ELR (cell line): ENCODE measurements at places on chromosomes 1 and 21.
A peak's percentile ranks its signal among the peaks of the same experiment; 100 is the strongest.

DNA sequence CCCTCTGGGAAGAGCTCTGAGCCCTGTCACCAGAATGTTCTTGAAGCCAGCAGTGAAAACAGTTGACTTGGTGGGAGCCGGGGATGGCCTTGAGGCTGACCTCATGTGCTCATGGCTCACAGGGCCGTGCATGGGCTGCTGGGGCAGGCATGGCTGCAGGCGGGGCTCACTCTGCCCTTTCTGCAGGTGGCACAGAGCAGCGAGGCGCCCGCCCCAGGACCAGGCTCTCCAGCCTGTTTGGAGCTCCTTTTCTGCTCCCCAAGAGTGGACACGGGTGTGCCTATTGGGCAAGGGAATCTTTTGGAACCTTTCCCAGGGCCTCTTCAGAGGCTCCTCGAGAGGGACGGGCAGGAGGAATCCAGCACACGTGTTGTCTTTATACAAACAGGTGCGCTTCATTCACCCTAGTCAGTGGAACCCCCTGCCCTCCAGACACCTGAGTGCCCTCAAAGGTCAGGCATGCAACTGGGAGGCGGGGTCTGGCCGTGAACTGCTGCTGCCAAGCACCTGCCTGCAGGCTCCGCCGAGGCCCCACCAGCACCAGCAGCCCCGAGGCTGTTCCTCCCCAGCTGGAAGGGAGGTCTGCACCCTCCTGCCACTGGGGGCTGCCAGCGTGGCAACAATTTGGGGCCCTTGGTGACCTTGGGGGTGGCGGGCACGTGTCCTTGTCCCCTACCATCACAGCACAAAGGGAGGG lies 2.6 kb upstream of the TTC34 start:
- DNase-seq = no peak

- DNase-seq = no peak
These were observed 29.1 kb downstream of the TBX15 start for GRCh38 chr1:118958937-118959631.

DNA sequence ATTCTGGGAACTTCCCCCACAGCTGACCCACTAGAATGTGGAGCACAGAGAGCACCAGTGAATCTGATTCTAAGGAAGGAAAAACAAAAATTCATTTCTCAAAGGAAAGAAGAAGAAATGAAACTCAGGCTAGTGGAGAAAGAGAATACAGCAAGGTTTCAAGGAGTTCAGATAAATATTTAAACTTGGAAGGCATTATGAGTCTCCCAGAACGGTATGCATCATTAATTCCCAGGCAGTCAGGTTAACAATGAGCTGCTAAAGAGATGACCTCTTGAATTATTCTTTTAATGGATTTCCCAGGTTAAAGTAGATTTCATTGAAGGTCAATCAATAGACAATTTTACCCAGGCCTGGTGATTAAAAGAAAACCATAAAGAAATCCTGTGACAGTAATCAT lies 103.6 kb upstream of the KAZN start:
- DNase-seq = no peak

DNA sequence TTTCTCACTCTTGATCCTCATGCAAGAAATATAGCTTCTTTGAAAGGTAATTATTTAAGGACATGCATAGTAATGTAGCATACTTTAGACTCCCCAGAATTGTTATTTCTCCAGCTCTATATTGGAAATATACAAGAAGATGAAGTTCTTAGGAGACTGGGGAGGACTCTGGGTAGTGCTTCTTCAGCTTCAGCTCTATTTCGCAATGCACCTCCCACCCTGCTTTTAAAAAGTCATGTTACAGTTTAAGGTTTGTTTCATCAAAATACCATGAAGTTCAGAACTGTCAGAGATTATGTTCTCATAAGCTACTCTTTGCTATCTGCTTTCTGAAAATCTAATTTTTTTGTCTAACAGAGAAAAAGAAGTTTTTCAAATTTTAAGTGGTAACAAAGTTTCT lies 586.2 kb upstream of the ADGRL4 start:
- no peak for DNase-seq

- no peak for DNase-seq
These were observed 154.2 kb upstream of the DAB1 start for GRCh38 chr1:57578099-57578498.

GRCh38 chr1:214074477-214074876 lies 86.7 kb downstream of the PROX1 start:
- DNase-seq = no peak

- DNase-seq = peak; percentile 81
These were observed 86.4 kb upstream of the C1orf21 start for GRCh38 chr1:184300446-184300845.

GRCh38 chr1:69492286-69492685 lies 75.4 kb upstream of the LRRC7 start:
- peak; percentile 47 for DNase-seq

GRCh38 chr1:184022668-184023067 lies 14.9 kb downstream of the COLGALT2 start:
- DNase-seq = no peak

- no peak for DNase-seq
These were observed 87.0 kb downstream of the NCAM2 start for GRCh38 chr21:21085206-21085605.

GRCh38 chr1:181179987-181180365 lies 91.5 kb downstream of the IER5 start:
- DNase-seq = peak; percentile 19

- no peak for DNase-seq
These were observed 717.0 kb upstream of the TMPRSS15 start for GRCh38 chr21:19120591-19120990.

DNA sequence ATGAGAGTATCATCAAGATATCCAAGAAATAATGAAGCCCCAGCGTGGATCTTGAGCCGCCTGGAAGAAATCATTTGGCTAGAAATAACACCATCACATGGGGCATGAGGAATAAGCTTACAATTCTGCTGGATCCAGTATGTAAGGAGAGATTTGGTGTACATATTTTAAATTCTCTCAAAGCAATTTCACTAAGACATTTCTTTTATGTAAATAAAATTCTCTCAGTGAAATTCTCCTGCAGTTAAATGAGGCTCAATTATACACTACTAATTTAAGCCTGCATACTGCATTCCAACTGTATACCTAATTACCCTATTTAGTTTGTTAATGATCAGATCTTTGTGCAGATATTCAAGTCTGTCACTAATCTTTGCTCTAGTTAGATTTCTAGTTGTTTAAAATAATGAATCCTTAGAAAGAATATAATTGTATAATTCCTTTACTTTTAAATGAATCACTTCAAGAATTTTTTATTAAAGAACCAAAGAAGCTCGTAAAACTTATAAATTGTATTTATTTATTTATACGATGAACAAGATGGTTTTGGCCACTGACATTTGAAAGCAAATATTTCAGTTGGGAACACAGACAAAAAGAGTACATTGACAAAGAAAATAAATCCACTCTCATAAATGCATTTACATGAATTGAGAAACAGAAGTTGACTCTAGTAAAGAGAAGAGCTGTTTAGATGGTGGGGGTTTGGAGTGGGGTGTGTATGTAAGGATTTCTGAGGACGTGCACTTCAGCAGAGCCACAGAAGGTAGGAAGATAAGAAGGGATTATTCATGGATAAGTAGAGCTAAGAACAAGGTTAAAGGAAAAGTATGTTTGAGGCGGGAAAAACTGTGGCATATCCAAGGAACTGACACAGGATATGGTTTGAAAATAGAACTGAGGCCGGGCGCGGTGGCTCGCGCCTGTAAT lies 466.8 kb downstream of the DSCAM start:
- no peak for DNase-seq

GRCh38 chr1:214700437-214700836 lies 97.4 kb downstream of the CENPF start:
- DNase-seq = no peak

DNA sequence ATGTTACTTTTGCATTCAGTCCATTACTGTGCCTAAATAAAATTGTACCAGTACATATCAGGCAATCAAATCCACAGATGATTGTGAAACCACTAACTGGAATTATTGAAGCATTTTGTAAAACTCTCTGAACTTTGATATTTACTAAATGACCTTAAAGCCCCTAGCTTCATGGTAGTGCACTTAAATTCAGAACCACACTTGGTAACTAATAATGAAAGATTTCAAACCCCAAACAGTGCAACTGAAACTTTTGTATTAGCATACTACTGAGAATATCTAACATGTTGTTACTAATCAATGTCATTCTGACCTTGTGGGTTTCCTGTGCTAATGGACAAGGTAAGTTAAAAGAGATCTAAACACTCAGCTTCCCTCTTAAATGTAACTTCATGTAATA lies at the start of gene CFHR3:
TSS of gene CFHR3 (plus strand) at position 238 of the 400 bp plus-strand sequence. CDS start at position 285, 47 bp downstream.
- no peak for DNase-seq

DNA sequence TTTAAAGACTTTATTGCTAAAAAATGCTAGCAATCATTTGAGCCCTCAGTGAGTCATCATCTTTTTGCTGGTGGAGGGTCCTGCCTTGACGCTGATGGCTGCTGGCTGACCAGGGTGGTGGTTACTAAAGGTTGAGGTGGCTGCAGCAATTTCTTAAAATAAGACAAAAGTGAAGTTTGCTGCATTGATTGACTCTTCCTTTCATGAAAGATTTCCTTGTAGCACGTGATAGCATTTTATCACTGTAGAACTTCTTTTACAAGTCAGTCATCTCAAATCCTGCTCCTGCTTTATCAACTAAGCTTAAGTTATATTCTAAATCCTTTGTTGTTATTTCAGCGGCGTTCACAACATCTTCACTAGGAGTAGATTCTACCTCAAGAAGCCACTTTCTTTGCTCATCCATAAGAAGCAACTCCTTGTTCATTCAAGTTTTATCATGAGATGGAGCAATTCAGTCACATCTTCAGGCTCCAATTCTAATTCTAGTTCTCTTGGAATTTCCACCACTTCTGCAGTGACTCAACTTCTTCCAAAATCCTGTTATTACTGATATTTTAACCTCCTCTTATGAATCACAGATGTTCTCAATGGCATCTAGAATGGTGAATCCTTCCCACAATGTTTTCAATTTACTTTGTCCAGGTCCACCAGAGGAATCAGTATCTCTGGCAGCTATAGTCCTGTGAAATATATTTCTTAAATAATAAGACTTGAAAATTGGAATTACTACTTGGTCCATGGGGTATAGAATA lies 17.6 kb upstream of the RGS1 start:
- DNase-seq = peak; percentile 70

DNA sequence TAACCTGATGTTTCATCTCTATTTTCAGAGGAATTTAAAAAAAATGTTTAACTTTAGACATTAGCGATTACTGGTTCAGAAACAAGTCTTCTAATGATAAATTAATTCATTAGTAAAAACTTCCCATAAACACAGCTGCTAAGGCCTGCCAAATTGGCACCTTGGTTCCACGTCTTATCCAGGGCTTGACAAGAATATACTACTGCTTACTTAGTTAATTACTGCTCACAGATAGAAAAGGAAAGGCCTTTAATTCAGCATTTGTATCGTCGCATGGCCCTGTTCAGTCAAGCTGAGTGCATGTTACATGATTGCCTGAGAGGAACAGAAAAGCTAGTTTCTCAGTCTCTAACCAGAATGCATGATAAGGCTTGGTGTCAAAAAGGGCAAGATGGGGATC lies 84.6 kb downstream of the ADGRL2 start:
- no peak for DNase-seq

DNA sequence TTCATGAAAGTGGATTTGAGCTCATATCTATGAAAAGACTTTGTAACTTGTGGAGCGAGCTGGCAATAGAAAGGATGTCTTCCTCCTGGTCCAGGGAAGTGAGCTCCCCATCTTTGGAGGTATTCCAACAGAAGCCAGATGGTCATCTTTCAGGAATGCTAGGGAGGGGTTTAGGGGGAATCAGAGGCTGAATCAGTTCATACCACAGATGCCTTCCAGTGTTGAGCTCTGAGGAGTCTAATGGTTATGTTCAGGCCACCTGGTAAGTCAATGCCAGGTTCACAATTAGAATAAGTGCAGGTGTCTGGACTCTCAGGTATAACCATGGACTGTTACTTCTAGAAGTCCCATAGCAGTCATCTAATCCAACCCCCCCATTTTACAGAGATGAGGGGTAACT lies 119.1 kb downstream of the ACTL8 start:
- peak; percentile 94 for DNase-seq

DNA sequence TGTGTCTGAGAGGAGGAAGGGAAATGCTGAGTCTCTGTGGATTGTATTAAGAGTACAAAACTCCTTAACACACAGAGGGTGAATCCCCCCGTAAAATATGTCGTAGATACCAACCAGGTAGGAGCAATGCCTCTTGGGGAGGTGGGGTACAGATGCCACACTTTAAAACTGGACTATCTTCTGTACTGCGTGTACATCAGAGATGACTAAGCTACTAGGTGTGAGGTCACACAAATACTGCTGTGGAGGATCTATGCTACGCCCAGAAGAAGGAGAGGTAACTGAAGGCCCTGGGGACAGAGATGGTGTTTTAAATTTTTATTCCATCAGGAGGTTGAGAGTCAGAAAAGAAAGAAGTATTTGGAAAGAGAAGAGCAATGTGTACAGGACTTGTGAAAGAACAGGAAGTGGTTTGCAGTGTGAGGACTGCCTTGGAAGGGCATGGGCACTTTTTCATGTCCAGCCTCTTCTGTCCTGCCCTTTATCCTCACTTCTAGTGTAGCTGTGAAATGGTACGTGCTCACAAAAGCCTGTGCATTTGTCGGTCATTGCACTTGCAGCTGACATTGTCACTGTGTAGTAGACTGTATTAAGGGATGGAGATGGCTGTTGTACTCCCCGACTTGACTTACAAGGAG lies 287.8 kb upstream of the CHRM3 start:
- DNase-seq = peak; percentile 25

GRCh38 chr21:40489001-40489400 lies 358.0 kb downstream of the DSCAM start:
- no peak for DNase-seq

GRCh38 chr1:204692325-204692840 lies 6.8 kb upstream of the LRRN2 start:
- no peak for DNase-seq

DNA sequence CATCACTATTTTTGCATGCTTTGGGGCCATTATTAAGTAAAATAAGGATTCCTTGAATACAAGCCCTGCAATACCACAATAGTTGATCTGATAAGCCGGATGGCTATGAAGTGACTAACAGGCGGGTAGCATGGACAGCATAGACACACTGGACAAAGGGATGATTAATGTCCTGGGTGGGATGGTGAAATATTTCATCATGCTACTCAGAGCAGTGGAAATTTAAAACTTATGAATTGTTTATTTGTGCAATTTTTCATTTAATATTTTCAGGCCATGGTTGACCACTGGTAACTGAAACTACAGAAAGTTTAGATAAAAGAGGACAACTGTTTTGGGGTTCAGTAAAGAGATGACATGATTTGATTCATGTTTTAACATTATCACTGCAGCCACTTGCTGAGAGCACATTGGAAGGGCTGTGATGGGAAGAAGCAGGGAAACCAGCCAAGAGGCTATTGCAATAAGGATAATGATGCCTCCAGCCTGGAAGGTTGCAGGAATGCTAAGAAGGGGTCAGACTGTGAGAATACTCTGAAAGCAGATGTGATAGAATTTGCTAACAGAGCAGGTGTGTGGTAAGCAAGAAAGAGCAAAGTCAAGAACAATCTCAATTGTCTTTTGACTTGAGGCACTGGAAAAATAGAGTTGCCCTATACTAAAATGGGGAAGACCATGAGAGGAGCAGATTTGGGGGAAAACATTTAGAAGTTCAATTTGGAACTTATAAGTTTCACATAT lies 62.5 kb upstream of the TNFSF4 start:
- DNase-seq = peak; percentile 96

- DNase-seq = no peak
These were observed 13.9 kb downstream of the ARID4B start for GRCh38 chr1:235313931-235314678.
